ENCODE measurements at places on chromosomes 3 and 15.

GRCh38 chr15:99992611-99993231 lies 259.5 kb upstream of the LYSMD4 start:
- no peak for DNase-seq

GRCh38 chr15:50066202-50066601 lies 52.8 kb downstream of the ATP8B4 start:
- peak; percentile 43 for DNase-seq

GRCh38 chr3:34687671-34688070 lies 889.2 kb downstream of the PDCD6IP start:
- DNase-seq = no peak

- DNase-seq = no peak
Measured at GRCh38 chr15:67066959-67067853, 1.8 kb downstream of the SMAD3 start.

GRCh38 chr15:67208396-67208795 lies 46.1 kb downstream of the AAGAB start:
- DNase-seq = peak; percentile 70

DNA sequence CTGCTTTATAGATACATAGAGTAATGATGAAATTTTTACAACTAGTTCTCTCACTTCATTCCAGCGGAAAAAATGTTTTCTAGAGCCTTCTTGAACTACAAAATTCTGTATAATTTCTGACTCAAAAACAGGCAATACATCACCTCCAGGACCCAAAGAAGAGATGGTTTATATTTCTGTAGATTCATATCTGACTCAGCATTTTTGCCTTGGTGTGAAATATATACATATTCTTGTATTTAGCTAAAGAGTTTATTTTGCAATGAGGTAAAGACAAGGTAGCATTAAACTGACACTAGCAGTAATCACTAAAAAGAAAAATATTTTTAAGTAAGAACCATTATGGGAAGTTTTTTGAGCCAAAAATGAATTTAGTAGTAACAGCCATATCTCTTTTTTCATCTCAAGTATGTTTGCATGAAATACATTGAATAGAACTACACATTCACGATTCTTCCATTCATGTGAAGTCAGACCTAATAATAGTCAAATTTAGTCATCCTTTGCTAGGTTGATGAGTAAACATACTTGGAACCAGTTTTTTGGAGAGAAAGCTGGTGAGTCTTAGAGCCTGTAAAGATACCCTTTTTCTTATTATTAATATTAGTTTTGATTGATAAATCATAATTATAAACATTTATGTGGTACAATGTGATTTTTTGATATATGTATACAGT lies 31.6 kb downstream of the COL8A1 start:
- DNase-seq = no peak

DNA sequence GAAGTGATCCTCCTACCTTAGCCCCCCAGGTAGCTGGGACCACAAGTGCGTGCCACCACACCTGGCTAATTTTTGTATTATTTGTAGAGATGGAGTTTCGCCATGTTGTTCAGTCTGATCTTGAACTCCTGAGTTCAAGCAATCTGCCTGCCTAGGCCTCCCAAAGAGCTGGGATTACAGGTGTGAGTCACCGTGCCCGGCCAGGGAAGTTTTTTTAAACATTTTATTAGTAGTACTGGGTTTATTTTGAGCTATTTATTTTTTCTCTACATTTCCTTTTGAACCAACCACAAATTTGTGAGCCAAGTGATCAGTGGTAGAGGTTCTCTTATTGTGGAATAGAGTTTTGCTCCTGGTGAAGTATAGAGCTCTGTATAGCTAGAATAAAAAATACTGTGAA lies 33.7 kb downstream of the ARMC8 start:
- no peak for DNase-seq

GRCh38 chr3:151350656-151351055 lies 21.3 kb upstream of the P2RY13 start:
- no peak for DNase-seq

GRCh38 chr3:71172951-71173350 lies 410.6 kb downstream of the FOXP1 start:
- DNase-seq = no peak

GRCh38 chr15:96622714-96623113 lies 292.2 kb downstream of the NR2F2 start:
- no peak for DNase-seq

DNA sequence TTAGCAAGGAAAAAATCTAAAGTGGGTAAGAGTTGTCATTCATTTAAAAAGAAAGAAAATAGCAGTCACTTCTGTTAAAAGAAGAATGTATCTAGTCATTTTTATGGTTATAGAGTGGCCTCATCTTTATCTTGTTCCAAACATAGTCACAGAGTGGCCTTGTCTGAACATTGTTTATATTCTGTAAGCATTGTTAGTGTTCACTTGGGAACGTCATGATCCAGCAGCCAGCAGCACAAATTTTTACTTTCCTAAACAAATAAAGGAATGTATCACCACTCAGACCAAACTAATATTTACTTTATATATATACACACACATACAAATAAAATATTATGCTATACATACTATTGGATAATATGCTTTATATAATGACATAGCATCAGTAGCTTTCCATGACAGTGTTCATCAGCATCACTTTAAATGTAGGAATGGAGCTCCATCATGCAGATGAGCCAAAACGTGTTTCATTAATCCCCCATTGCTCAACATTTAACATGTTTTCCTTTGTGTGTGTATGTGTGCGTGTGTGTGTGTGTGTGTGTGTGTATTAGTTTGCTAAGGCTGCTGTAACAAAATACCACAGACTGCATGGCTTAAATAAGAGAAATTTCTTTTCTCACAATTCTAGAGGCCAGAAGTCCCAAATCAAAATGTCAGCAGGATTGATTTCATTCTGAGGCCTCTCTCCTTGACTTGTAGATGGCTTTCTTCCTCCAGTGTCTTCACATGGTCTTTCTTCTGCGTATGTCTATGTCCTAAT lies 39.6 kb upstream of the GYG1 start:
- DNase-seq = no peak

GRCh38 chr3:25120665-25121064 lies 307.4 kb upstream of the RARB start:
- no peak for DNase-seq

DNA sequence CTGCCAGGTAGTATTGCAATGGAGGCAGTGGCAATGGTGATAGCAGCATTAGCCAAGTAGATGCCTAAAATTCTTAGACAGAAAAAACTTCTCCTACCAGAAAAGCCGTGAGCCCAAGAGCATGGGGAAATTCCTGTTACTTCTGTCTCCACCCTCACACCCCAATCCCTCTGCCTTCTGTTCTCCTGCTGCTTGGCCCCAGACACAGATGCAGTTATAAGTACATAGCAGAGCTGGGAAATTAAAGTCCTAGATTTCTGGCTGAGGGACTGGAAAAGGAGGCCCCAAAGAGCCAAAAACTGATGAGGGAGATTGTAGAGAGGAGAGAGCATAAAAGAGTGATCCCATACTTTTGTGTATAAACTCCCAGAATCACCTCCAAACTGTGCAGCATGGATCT lies 166.9 kb downstream of the SMAD6 start:
- DNase-seq = no peak

GRCh38 chr3:46096336-46096735 lies 69.1 kb upstream of the XCR1 start:
- no peak for DNase-seq

DNA sequence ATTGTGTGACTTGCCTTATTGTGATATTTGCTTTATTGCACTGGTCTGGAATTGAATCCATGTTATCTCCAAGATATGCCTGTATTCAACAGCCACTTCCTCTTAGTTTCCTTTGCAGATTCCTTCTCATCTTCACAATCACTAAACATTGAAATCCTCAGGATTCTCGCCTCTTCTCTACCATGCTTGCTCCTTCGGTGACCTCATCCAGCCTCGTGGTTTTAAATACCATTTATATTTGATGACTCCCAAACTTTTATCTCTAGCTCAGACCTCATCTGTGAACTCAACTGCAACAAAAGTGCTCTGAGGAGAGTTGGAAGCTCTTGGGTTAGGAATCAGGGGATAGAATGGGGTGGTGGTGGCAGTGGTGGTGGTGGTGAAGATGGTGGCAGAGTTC lies 19.9 kb downstream of the POLR2M start:
- no peak for DNase-seq

DNA sequence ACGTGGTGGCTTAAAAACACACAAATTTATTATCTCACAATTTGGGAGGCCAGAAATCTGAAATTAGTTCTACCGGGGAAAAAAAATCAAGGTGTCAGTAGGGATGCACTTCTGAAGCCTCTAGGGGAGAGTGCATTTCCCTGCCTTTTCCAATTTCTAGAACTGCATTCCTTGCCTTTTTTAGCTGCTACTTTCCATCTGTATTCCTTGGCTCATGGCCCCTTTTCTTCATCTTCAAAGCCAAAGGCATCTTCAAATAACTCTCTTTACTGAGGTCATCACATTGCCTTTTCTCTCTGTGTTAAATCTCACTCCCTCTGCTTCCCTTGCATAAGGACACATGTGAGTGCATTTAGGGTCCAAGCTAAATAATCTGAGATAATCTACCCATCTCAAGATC lies 69.5 kb upstream of the NEO1 start:
- no peak for DNase-seq

DNA sequence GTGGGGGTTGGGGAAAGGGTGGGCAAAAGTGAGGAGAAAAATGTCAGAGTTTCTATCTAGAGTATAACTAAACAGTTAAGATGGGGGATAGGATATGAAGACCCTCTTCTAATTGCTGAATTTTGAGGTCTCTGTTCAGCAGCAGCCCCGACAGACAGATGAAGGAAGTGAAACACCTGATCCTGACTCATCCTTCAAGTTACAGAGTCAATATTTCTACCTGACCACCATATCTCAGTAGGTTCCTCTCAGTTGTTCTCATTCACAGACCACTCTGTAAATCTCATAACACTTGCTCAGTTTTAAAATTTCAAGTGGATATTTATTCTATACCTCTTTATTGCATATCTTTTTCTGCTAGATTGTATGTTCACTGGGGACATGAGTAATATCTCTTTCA lies 69.5 kb downstream of the CCDC54 start:
- no peak for DNase-seq

- no peak for DNase-seq
Measured at GRCh38 chr3:72054976-72055375, 270.0 kb upstream of the PROK2 start.

GRCh38 chr3:126259411-126260391 lies 79.3 kb upstream of the ALDH1L1 start:
- peak; percentile 41 for DNase-seq

GRCh38 chr3:191476066-191476772 lies 15.3 kb downstream of the PYDC2 start:
- DNase-seq = no peak

- DNase-seq = peak; percentile 16
Measured at GRCh38 chr15:49621887-49622286, 1.0 kb downstream of the DTWD1 start.

DNA sequence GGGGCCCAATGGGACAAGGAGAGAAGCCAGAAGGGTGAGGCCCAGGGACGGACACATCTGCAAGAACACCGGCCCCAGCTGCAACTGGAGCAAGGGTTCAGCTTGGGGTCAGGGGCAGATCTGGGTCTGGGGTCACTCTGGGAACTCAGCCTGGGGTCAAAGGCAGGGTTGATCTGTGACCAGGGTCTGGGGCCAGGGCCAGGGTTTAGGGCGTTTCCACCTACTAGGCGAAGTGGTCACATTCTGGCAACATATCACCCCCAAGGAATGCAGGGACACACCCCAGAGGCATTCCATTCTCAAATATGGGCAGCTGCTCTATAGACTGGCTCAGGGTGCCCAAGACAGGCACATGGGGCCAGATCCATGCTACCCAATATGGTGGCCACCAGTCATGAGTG lies 9.0 kb downstream of the UROC1 start:
- DNase-seq = no peak

- DNase-seq = no peak
Measured at GRCh38 chr15:84690342-84690741, 25.6 kb downstream of the SEC11A start.

DNA sequence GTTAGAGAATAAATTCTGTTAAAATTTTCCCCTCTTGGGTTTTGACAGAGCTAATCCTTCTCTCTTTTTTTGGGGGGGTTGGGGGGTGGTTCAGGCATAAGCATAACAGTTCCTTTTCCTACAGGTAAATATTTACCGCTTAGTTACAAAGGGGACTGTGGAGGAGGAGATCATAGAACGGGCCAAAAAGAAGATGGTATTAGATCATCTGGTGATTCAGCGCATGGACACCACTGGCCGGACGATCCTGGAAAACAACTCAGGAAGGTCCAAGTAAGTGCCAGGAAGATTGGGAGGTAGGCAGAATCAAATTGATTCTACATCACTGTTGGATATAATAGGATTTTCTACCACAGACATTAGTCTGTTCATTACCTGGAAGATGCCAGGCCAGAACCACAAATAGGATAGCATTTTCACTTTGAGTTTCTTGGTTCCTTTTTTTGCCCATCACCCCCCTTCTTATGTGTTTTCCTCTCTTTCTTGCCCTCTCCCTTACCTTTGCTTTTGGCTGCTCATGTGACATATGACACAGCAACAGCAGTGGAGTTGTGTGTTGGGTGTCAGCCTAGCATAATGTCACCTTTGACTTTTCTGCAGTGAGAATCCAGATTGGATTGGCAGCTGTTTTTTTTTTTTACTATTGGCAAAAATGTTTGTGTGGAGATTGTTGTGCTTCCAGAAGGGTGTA lies 79.0 kb downstream of the CHD2 start:
- no peak for DNase-seq

DNA sequence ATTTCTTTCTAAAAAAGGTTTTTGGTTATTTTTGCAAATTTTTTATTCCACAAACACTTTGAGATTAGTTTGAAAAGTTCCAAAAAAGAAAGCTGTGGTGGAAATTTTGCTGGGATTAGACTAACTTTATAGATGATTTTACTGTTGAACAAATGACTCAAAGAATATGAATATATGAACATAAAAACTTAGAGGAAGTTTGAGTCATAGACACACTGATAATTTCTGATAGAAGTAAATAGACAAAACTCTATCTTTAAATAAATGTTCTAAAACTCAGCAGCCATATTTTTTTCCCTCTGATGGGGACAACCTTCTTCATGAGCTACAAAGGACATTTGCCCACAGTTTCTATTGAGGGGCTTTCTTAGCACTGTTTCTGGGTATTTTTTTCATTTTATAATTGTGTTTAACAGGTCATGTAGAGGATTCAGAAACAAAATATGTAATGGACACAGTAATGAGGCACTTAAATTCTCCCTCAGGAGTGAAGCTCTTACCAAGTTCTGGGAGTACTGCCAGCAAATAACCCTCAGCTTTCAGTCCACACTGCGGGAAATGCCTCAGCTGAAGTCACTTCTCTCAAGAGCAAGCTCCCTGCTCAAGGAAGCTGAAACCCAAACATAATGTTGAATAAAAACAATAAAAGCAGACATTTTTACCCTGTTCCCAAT lies 157.6 kb downstream of the NFKBIZ start:
- DNase-seq = no peak

- DNase-seq = no peak
Measured at GRCh38 chr15:100107151-100107550, 234.6 kb downstream of the ADAMTS17 start.

GRCh38 chr3:55488398-55489055 lies 1.4 kb upstream of the WNT5A start:
- DNase-seq = peak; percentile 37

DNA sequence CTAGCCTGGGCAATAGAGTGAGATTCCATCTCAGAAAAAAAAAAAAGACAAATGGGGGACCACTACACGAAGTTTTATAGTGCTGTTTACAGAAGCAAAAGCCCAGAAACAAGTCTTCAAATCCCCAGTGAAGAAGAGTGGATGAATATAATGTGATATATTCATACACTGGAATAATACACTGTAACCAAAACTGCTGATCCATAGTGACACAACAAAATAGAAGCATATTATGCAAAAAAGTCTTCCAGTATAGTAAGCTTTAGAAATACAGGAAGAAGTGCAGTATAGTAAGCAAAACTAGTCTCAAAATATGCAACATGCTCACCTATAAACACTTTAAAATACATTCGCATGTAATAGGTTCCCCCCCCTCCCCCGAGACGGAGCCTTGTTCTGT lies 11.9 kb upstream of the FAH start:
- no peak for DNase-seq
